NCI-H1694 treated with DMSO at 0.1 percent for 48 hours (cell line): ENCODE measurements at places on chromosomes 13 and 19.

DNA sequence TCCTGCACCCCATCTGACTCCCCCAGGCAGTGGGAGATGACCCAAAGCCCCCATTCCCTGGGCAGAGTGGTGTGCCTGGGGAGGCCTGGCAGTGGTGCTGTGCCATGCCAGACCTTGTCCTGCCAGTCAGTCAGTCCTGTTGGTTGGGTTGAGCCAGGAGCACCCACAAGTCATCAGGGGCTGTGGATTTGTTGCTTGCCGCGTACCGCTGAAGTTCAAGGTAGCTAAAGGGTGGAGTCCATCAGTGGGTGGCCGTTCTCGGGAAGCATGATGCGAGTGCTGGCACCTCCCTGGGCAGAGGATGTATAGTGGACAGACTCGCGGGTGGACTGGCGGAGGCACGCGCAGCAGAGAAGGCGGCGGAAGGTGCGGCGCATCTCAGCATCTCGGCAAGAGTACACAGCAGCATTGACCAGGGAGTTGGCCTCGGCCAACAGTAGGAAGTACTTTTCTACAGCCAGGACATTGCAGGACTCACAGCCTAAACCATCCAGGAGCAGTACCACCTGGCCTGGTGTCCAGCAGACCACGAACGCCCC lies 3.9 kb downstream of the LPAR2 start:
- DNase-seq: no peak

DNA sequence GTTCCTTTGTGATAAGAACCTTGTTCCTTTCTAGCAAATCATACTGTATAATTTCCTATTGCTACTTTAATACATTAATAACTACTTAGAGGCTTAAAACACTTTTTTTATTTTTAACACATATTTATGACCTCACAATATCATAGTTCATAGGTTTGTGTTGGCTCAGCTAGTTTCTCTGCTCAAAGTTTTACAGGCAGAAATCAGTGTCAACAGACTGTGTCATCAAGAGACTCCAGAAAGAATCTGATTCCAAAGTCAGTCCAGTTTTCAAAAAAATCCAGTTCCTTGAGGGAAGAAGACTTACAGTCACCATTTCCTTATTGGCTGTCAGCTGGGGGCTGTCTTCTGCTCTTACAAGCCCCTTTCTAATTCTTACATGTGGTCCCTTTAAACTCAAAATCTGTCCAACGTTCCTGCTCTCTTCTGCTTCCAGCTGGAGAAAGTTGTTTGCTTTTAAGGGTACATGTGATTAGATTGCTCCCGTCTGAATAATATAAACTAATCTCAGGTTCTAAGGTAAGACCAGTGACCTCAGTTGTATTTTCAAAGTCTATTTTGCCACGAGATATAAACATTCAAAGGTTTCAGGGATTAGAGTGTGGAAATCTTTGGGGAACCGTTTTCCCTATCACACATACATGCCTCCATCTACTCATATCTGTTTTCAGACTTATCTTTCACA lies 267.3 kb upstream of the SLITRK5 start:
- no peak for DNase-seq

DNA sequence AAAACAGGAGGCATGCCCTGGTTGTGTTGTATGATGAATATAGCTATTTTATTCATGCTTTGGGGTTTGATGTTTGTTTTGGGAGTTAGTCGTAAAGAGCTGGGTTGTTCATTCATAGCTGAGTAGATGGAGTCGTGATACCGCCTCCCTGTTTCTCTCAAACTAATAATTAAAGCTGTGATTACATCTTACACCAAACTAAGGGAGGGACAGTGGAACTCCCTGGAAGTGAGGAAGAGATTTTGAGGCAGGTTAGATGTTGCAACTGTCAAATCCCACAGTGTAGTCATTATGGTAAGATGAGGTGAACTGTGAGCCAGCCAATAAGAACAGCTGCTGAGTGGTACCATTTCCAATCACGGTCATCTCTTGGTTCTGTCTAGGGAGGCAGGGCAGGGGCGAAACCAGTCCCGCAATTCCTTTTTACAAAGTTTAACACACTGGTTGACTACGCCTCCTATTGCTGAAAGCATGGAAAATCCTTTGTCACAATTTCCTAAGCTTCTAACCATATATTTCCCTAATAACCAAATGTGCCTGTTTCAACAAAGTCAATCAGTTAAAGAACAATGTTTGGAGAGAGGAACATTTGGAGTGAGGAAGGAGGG lies 207.6 kb upstream of the SERP2 start:
- no peak for DNase-seq

GRCh38 chr19:49844138-49845095 lies 6.5 kb upstream of the PTOV1 start:
- DNase-seq: no peak

GRCh38 chr19:16018801-16019551 lies 57.3 kb upstream of the TPM4 start:
- DNase-seq: no peak

- no peak for DNase-seq
Observed at GRCh38 chr13:73913079-73913740, 221.0 kb downstream of the KLF12 start.

DNA sequence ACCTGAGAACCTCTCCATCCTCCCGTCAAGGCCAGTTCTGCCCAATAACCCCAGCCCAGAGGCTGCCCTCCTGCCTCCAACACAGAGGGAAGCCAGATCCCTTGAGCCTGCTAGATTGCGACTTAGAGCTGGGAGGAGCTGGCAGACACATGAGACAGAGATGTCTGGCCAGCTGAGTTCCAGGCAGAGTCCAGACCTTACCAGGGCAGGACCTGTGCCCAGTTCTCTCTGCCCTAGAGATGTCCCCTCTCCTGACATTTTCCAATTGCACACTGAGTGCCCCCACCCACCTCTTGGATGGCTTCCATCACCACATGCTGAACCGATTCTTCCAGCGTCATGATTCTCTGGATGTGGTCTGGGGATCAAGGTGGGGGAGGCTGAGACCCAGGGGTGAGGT lies 3.0 kb downstream of the HOOK2 start:
- DNase-seq: no peak

GRCh38 chr19:53130506-53130905 lies 2.2 kb downstream of the ZNF415 start:
- no peak for DNase-seq

DNA sequence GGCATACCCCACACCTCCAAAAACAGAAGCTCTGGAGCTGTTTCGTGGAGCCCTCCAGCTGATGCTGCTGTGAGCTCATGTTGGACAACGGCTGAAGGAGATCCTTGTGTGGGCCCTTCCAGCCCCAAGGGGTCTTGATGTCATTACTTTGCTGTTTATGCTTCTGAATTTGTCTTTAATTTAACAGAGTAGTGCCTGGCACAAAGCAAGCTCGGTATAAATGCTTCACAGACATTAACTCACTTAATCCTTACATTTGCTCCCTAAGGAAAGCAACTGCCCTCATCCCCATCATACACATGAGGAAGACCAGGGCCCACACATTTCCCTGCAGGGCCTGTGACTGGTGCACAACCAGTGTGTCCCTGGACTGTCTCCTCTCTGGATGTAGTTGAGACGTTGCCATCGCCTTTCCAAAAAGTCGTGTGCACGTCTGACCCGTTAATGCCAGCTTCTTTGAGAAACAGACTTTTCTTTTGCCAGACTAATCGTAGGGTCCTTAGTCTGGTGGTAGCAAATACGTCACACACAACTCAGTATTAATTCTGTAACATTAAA lies 7.6 kb downstream of the COL4A1 start:
- no peak for DNase-seq

DNA sequence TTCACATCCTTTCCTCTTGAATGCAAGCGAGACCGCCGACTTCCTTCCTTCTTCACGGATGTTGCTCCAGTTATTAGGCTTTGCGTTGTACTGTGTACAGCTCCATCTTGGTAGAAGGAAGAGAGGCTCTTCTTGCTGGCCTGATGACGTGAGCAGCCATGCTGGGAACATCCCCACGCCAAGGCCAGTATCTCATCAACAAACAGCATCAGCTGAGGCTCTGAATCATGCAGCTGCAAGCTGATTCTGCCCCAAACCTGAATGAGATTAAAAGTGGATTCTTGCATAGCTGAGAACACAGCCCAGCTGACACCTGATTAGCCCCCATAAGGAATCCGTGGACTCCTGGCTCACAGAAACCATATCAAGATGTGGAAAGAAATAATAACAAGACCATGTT lies 809.6 kb downstream of the EFNB2 start:
- no peak for DNase-seq

DNA sequence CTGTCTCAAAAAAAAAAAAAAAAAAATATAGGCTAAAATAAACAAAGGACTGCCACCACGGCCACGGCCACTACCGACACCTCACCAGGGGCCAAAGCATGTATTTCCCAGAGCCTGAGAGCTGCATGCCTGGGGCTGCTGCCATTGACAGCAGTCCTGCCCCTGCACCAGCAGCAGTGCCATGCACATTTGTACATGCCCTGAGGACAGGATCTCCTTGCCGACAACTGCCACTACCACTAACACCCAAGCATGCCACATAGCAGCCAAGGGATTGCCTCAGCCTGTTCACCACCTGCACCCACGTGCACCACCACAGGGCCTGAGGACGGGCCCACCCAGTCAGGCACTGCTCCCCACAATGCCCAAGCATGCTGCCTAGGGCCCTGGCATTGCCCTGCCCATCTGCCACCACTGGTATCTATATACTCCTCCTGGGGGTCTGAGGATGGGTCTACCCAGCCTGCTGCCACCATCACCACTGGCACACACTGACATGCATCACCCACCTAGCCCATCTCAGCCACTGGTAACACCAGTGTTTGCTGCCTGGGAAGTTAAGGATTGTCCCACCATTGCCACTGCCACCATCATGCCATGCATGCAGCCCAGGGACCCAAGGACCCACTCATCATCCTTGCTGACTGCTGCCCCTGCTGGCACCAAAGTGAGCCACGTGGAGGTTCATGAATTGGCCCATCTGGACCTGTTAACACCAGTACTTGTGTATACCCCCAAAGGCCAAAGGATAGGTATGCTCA lies 10.6 kb upstream of the NUP62 start:
- DNase-seq: no peak

DNA sequence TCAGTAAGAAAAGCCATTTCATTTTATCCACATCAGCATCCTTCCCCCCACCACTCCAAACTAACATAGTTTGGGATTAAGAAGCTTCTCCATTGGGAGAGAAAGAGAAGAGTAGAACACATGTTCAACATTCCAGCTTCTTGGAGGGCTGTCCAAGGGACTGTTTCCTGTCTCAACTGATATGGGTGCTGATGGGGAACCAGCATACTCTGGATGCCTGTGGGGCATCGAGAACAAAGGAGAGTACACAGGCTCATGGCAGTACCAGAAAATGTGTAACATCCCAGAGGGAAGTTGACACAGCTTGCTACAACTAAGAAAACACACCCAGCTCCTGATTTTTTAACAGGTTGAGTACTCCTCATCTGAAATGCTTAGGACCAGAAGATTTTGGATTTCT lies 24.7 kb downstream of the SUCLA2 start:
- no peak for DNase-seq

DNA sequence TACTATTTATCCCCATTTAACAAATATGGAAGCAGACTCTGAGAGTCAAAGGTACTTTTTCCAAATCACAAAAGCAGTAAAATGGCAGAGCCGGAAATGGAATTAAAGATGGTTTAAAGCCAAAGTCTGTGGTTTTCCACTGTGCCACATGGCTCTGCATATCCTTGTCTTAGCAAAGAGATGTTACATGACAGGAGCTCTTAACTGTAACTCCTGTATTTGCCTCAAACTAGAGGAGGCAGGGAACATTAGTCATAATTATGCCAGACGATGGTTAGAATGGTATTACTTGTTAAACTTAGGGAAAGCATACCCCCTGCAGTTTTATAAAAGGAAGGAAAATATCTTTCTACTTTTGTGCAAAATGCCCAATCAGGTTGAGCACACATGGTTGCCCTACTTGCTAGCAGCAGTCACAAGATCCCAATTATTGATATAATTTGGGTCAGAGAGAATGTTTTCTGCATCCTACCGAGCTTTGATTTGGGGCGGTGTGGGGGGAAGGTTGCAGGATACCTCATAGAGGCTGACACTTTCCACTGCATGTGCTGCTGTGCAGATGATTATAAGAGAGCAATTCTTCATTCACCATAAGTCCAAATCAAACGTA lies 42.0 kb upstream of the MAB21L1 start:
- no peak for DNase-seq

GRCh38 chr13:113869263-113869662 lies 5.4 kb upstream of the GAS6 start:
- no peak for DNase-seq

DNA sequence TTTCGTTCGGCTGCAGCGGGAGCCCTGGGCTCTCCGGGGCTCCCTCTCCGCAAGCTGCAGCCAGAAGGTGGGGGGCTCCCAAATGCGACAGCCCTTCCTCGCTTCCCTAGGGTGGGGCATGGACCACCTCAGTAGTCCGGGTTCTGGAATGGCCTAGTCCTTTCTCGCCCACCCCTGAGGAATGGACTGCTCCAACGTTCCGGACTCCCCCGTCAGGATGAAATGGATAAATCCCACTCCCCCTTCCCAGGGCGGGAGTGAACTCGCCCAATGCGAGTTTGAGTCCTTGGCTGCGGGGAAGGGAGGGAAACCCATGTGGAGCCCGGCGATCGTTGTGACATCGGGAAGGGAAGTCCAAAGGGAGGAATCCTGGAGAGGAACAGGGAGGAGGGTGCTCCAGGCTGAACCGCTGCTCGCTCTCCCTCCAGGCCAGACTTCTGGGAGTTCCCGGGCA lies 5.5 kb downstream of the HRC start:
- peak; percentile 64 for DNase-seq

GRCh38 chr13:71499235-71499634 lies 367.8 kb downstream of the DACH1 start:
- no peak for DNase-seq

GRCh38 chr19:11448410-11448809 lies 13.0 kb downstream of the PRKCSH start:
- DNase-seq: no peak

DNA sequence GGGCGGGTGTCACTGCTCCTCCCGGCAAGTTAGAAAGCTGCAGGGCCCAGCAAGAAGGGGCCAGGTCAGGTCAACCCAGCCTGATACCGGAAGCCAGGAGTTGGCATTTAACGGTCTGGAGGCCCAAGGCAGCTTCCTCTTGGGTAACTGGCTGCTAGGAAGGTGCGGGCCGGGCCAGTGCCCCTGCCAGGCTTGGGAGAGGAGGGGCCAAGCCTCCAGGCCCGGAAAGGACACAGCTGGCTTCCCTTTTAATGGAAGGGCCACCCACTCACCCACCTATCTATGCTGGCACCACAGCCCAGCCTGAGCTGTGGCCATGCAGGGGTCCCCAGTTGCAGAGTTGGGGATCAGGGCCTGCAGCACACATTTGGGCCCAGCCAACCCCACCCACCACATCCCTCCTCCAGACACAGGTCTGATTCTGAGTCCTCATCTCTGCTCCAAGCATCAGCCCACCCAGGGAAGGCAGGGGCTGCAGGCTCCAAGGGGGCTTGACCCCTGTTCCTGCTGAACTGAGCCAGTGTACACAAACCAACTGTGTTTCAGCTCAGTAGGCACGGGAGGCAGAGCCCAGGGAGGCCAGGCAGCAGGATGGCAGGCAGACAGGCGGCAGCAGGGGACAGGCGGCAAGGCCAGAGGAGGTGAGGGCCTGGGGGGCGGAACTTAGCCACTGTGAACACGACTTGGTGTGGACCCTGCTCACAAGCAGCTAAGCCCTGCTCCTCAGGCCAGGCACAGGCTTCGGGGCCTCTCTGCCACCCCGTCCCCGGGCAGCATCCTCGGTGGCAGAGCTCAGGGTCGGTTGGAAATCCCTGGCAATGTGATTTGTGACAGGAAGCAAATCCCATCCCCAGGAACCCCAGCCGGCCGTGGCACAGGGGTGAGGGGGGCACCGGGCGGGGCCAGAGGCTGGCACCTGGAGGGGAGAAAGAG lies 40.8 kb downstream of the ZSWIM4 start:
- DNase-seq: no peak

- DNase-seq: no peak
Observed at GRCh38 chr19:40945645-40946044, 45.4 kb upstream of the CYP2B6 start.
